ENCODE measurements at places on chromosomes 7 and 10.

DNA sequence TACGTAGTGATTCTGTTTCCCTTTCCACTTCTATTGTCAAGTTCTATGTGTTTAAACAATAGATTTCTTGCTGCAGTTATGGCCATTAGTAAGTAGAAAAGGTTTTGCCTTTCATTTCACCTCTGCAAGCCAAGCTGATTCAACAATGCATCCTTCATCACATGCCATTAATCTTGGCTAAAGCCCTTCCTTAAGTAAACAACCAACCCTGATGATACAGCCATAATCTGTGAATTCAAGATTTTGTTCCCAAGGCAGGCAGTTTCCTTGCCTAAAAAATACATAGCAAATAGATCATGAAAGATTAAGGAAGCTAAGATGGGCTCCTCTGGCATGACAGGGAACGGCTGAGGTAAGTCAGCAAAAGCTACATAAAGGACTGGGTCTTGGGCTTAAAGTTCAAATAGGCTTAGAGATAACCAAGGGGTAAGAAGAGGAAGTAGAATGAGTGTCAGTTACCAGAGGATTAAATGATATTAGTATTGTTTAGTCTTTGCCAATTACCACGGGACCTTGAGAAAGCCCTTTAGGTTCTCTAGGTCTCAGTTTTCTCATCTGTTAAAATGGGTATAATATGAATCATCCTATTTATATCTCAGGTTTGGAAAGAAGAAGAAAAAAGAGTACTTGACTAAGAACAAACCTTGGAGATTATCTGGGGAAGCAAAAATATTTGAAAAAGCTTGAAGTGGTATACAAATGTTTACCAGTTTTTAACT, 35.9 kb upstream of the ANK3 start:
- DNase-seq: no peak

DNA sequence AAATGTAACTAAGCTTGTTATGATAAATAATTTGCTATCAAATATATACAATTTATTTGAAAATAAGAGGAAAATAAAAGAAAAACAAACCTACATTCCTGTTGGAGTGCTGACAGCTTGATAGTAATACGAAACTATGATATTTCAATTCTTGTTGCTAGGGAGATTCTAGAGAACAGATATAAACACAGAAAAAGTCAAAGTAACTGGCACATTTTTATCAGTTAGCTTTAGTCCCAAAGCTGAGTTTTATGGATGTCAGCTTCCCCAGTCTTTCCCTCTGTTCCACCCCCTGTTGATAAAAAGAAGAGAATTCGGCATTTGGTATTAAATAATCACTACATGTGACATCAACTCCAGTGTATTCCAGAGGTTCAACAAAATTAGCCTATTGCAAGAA, 1134.0 kb downstream of the XPNPEP1 start:
- DNase-seq: peak; percentile 6

- no peak for DNase-seq
Observed at GRCh38 chr10:110387983-110388686, 83.4 kb upstream of the SMNDC1 start.

DNA sequence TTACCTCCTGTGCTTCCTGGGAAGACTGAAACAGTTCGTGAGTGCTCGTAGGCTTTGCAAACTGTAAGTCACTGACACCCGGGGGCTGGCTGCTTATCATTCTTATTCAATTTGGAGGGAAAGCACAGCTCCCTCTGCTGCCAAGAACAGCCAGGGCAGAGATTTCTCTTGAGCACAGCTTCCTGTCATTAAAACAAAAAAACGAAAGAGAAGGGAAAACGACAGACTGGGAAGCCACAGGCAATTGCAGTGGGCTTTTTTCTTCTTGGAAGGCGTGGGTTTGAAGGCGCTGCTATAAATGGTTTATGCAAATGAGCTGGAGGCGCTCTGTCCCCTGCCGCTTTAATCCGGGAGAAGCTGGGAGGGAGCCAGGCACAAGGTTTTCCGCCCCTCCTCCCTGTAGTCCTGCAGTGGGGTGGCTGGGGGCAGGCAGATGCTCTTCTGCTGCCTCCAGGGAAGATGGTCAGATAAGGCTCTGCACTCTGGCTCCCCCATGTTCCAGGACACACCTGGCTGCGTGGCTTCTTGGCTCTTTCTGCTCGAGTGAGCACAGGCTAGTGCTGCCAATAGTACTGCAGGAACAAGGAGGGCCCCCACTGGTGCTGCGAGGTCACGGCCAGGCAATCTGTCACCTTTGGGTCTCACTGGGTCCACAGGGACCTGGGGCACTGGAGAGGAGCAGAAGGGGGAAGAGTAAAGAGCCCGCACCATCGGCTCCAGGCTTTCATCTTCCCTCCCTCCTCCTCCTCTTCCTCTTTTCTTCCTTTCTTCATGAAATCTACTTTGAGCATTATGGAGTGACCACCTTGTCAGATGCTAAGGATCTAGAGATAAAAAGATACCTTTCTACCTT, 49.5 kb downstream of the NEURL1 start:
- DNase-seq: no peak

DNA sequence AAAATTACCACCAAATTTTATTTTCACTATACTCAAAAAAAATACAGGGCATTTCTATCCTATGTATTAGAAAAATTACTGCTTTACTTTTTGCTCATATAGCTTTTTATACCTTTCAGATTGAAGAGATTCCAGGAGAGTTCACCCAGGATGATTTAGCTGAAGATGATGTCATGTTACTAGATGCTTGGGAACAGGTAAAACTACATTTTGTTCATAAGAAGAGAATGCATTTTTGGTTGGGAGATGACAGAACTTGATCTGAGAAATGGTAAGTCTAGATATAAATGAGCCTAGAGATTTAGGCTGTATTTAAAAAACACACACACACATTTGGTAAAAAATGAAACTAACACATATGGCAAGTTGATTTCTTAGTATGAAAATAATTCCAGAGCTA, 38.1 kb upstream of the ARL4A start:
- DNase-seq: no peak

- no peak for DNase-seq
Observed at GRCh38 chr7:106569500-106569929, 91.4 kb downstream of the CCDC71L start.

- no peak for DNase-seq
Observed at GRCh38 chr10:60367024-60367423, 22.7 kb downstream of the ANK3 start.
